ENCODE measurements at places on chromosomes 12 and 14.

- no peak for DNase-seq
Observed at GRCh38 chr12:26031827-26032226, 73.3 kb downstream of the RASSF8 start.

GRCh38 chr14:96752125-96752524 is 45.1 kb upstream of the VRK1 start:
- no peak for DNase-seq

- DNase-seq = no peak
Observed at GRCh38 chr14:91368776-91369416, 48.7 kb downstream of the CCDC88C start.

DNA sequence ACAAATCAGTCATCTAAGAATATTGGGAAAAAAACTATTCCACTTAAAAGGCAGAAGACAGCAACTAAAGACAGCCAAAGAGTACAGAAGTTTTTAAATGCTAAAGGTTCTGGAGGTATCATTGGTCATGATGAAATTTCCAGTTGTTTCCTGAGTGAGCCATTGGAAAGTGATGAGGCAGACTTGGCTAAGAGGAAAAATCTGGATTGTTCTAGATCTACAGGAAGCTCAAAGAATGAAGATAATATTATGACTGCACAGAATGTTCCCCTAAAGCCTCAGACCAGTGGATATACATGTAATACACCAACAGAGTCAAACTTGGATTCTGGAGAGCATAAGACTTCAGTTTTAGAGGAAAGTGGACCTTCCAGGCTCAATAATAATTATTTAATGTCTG is 22.8 kb downstream of the GALNT4 start:
- DNase-seq = no peak

GRCh38 chr14:26738571-26738970 is 140.7 kb upstream of the NOVA1 start:
- no peak for DNase-seq

GRCh38 chr14:75915045-75915444 is 66.8 kb downstream of the TGFB3 start:
- no peak for DNase-seq

DNA sequence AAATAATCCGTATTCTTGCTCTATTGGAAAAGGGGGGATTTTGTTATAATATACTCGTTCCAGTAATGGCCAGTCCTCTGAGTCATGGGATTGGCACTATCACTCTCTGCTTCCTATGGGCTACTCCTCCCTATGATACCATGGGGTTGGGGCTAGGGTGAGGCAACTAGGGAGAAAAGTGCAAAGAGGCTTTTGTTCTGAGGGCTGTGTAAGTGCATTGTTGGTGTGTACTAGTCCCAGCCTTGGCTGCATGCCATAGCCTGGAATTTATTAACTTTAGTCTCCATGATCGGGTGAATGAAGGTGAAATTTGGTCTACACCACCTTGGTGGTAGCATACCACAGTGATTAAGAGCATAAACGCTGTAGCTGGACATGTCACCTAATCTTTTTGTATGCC is 247.6 kb downstream of the RPAP3 start:
- no peak for DNase-seq

DNA sequence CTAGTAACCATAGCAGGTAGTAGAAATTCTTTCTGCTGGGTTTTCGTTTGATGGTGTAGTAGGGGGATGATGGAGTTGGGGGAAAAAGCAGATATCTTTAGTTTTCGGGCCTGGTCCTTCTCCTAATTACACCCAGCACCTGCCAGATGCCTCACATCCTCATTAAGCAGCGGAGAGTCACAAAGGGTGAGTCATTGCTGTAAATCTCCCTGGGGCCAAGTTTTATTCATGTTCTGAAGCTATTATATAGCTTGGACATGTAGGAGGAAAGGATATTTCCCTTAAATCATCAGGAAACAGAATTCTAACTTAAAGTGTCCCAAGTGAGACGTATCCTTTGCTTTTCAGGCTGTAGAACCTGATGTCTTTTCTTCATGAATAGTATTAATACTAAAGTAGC is 4.9 kb upstream of the NECAP1 start:
- peak; percentile 47 for DNase-seq

- no peak for DNase-seq
Observed at GRCh38 chr12:32457251-32458025, 58.1 kb downstream of the FGD4 start.

- no peak for DNase-seq
Observed at GRCh38 chr14:88228522-88229236, 94.4 kb downstream of the KCNK10 start.
